ENCODE measurements at places on chromosomes 7 and 10.

DNA sequence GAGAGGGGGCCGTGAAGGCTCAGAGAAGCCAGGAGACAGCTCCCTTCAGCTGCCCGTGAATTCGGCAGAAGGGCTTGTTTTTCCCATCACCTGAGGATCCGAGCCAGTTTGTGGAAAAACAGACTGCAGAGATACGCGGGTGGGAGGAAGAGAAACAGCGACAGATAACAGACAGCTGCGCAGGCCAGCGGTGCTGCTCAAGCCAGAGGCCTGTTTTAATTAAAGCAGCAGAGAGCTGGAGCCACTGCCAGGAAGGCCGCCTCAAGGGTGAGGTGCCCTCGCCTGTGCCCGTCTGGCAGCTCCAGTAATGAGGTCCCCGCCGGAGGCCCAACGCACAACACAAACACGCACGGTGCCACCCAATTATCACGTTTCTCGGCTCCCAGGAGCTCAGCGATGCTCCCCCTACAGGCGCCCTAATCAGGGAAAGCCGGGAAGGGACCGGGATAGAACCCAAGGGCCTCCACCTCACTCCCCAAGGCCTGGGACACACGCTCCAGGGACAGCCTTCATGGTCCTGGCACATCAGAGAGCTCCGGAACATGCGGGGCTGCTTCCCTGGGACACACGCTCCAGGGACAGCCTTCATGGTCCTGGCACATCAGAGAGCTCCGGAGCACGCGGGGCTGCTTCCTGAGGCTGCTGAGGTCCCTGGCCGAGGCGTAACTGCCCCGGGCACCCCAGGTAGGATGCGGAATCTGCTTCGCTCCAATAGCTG is 60.6 kb upstream of the DNAAF5 start:
- DNase-seq: no peak

DNA sequence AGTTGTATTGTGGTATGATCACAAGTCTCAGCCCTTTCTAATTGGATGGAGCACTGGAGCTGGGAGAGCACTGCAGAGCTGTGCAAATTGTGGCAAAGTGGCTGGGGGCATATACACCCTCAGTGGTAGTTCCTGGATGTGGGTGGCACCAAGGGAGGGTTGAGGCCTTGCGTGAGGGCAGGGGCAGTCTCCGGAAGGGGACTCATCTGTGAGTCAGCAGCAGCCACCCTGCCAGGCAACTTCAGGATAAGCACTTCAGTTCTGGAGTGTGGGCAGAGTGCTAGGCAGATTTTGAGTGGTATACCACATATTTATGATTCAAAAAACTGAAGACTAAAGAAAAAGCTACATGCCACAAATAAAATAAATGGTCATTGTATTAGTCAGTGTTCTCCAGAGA is 210.5 kb downstream of the ETV1 start:
- no peak for DNase-seq

DNA sequence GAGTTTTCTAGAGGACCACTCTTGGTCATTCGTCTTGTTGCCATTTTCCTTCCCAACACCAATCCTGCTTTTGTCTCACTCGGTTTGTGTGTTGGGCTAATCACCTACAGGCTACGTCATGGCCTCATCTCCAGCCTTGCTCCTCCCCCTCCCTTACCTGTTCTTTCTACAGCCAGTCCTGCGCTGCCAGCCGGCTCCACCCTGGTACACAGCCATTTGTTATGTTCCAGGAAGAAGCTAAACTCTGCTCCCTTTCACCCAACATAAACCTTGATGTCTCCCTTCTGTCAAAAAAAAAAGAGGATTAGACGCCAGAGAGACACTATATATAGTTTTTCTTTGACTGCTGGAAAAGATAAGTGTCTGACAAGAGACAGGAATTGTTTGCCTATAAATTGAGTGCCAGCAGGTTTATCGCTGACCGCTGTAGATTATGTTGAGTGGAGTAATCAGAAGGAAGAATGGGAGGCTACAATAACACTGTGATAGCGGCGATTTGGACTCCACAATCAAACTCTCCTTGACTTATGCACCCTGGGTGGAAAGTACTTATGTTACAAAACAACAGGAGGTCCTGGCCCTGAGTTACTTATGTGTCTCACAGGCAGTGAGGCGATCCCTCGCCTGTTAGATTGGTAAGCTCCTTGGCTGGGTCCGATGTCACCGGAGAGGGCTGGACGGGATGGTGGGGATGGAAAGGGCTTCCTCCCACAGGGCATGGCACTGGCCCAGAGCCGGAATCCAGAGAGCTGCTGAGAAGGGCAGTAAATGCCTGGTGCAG is 171.3 kb upstream of the BMPER start:
- peak; percentile 70 for DNase-seq

- DNase-seq: no peak
Measured at GRCh38 chr7:120218712-120219111, 54.3 kb upstream of the KCND2 start.

DNA sequence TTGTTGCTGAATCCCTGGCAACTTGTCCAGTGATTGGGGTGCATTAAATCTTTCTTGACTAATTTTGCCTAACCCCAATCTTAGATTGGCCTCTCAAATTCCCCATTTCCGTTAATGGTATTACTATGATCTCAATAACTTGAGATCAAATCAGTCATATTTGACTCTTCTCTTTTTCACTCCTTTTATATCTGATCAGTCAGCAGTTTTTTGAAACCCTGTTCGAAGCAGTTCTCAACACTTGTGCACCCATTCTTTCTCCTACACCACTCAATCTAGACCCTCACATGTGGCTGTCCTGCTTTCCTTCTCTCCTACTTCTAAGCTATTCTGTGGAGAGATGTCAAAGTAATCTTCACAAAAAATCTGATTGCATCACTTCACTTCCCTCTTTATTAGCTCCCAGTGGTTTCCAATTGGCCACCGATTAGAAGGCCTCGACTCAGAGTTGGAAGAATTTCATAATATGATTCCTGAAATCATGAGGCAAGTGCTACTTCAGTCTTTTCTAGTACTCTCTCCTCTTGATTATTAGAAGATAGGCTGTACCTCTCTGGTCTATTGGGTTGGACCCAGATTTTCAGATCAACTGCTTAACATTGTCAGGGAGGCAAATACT is 128.9 kb downstream of the ZNF365 start:
- no peak for DNase-seq

GRCh38 chr10:74628136-74628535 is 198.3 kb upstream of the KAT6B start:
- DNase-seq: no peak

- no peak for DNase-seq
Measured at GRCh38 chr10:113322843-113323242, 230.0 kb upstream of the HABP2 start.

- no peak for DNase-seq
Measured at GRCh38 chr7:142434666-142435167, 176.9 kb upstream of the PRSS58 start.

DNA sequence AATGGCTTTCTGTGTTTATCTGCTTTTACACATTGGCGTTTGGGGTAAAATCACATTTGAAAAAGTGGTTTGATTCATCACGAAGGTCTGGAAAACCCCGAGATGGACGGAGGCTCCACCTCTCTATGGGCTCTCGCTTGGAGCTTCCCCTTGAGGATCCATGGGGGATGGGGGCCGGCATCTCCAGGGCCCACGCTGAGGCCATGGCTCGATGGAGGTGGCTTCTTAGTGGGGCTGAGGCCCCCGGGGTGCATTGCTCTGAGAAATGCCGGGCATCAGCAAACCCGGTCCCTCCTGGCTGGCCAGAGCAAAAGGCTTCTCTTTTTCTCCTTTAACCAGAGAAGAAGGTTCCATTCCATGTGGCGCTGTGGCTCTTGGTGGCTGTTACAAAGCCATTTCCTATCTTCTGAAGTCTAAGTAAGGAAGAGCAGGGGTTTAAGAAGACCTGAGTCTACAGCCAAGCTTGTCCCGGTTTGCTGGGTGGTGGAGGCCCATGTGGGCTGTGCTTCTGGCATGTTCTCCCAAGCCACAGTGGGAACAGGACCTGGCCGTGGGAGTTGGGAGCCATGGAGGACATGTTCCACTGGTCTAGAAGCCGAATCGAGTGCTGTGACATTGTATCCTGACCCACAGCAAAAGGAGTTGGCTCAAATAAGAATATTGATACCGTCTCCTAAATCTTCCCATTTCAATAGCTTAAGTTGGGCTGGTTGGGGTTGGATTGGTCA is 243.5 kb upstream of the PITRM1 start:
- DNase-seq: no peak

Data from NCI-H146 (cell line).